ENCODE measurements at places on chromosomes 16 and 17.

- peak; percentile 38 for DNase-seq
These were observed 878 bp downstream of the TAOK1 start for GRCh38 chr17:29390851-29391631.

- DNase-seq, result no peak
These were observed 4.7 kb upstream of the AANAT start for GRCh38 chr17:76462556-76463290.

GRCh38 chr17:49984776-49985175, 10.2 kb downstream of the DLX3 start:
- DNase-seq, result no peak

GRCh38 chr16:23088018-23088417, 61.2 kb downstream of the USP31 start:
- DNase-seq, result no peak

DNA sequence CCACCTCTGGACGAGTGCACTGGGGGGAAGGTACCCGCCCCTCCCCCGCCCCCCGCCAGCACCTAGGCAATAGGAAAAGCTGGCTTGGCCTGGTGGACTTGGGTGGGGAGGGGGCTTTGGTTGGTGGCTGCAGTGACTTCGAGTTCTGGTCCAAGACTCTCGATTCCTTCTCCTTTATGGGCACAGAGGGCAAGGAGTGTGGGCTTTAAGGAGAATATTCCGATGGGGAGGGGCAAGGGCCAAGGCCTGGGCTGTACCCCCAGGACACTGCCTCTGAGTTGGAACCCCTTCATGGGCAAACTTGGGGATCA, 409 bp downstream of the ACSF2 start:
- no peak for DNase-seq

Data from hypothalamus (tissue), 51 donors.